Epithelial cell of prostate (primary cell): ENCODE measurements at places on chromosomes 6 and 20.

- no peak for DNase-seq
Measured at GRCh38 chr6:66558189-66558588, 851.2 kb upstream of the EYS start.

- DNase-seq, result no peak
Measured at GRCh38 chr6:7100072-7100752, 7.5 kb upstream of the RREB1 start.

DNA sequence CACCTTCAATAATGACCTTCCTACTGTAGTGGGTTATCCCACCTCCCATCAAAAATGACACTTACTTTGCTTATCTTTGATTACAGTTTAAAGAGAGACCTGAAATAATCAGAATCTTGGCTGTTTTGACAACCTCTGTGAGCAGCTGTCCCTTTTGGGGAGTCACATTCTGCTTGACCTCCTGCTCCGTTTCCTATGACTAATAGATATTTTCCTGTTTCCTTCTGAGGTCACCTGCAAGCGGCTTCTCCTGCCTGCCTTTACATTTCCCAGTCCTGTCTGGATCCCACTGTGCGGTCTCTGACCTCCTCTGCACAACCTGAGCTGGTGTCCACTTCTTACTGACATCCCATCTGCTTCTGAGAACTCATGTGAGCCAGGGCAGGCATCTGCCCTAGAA is 54.2 kb downstream of the TRAM2 start:
- DNase-seq, result no peak

DNA sequence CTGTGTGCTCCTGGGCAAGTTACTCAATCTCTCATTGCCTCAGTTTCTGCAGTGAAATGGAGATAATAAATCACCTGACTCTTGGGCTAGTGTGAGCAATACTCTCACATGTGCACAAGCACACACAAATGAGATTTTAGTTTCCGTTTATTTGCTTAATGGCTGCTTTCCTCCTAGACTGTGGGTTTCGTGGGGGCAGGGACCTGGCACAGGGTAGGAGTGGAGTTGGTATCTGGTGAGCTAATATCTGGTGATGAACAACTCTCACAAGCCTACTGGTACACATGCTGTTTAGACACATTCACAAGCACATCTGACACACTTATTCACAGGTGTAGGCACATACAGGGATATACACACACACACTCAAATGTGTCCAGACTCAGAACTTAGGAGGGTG is 73.8 kb downstream of the TOX2 start:
- no peak for DNase-seq

DNA sequence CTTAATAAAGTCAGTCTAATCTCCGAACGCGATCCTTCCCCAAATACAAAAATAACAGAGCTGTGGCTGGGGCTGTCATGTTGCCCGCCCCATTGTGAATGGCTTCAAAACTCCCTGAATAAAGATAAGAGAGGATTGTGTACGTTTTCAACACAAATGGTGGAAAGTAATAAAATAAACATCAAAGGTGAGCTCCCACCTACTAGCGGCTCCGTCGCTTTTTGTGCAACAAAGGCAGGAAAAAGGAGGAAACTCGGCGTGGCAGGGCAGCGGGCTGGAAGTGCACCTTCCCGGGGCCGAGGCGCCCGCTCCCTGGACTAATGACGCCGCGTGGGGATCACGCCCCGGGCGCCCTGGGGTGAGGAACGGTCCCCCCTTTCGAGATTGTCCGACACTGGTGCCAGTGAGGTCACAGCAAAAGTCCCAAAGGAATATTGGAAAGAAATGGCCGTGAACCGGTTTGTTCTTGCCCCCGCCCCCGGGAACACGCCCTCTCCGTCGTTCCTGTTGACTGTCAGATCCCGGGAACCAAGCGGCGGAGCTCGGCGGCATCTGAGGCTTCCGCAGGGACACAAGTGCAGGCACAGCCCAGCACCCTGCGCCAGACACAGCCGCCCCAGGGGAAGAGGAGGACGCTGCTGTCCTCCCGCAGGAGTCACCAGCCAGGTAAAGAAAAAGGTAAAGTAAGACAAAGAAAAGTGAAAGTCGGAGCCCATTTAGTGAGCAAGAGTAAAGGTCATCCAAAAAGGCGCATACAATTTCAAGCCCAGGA is 1.1 kb upstream of the FOXQ1 start:
- DNase-seq, result no peak

DNA sequence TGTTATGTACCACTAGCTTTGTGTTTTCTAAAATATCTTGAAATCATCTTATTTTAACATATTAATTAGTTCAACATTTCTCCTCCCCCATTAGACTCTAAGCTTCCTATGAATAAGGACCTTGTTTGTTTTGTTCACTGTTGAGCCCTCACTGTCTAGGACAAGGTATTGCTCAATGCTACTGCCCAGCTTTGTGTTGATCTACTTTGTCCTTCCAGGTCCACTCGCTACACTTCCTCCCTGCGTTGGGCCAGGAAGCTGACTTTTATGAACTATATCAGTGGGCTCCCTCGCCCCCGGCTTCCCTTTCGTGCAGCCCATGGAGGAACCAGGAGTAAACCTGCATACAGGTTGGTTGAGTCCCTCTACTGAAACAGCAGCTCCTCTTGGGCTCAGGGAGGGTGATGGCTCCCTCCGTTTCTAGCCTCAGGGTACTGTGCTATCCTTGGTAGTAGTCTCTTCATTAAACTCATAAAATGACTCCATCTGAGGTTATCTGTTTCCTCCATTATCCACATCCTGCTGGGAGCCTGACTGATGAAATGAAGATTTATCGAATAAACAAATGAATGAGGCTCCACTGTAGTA is 272.5 kb downstream of the CLIC5 start:
- DNase-seq, result no peak
